M059J (cell line): ENCODE measurements at places on chromosomes 12 and 14. TPM values are rescaled to one million over a fixed set of nuclear protein-coding genes. Genes with fewer than 3 reads are reported as not detected.

- no peak for DNase-seq
Observed at GRCh38 chr14:61322011-61322798, 826 bp downstream of the PRKCH start.

GRCh38 chr14:53161758-53162435 is 8.8 kb upstream of the DDHD1 start:
- no peak for DNase-seq

- DNase-seq: no peak
Observed at GRCh38 chr12:79115743-79116142, 251.2 kb downstream of the SYT1 start.

DNA sequence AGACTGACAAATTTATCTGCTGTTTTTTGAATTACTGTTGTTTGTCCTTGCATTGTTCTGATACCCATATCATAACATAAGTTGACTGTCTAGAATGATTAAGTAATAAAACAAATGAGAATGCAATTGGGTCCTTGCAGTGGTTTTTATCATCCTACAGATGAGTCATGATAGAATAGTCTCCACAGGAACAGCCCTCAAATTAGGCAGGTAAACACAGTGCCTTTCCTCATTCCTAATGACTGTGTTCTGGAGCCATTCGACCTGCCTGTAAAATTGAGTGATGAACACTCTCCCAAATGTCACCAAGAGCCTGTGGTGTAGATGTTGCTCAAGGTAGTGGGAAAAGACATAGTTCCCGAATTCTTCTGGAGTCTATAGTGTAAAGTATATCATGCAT is 12.3 kb downstream of the NKX2-8 start:
- DNase-seq: no peak

DNA sequence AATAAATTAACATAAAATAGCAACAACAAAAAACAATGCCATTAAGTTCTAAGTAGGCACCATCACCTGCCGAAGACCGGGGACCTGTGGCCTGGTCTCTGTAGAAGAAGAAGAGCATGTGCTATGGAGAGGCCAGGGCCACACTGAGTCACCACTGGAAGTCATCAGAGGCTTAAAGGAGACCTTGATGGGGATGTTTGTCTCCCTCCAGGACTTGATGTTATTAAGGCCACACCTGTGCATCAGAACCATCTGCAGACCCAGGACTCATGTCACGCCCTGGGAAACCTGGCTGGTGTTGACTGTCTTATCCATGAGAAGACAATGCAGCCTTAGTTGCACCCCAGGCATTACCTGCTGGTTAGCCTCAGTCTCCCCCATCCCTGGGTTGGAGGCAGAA is 292.3 kb downstream of the AACS start:
- DNase-seq: no peak

GRCh38 chr14:101077481-101078074 is 174.1 kb upstream of the RTL1 start:
- DNase-seq: no peak

- DNase-seq: no peak
Observed at GRCh38 chr12:72432037-72432604, 160.0 kb downstream of the TRHDE start.

GRCh38 chr12:124553862-124554428 is 13.5 kb downstream of the NCOR2 start:
- no peak for DNase-seq

GRCh38 chr14:52467515-52468266 is 84.6 kb downstream of the TXNDC16 start:
- no peak for DNase-seq

GRCh38 chr14:57957441-57957840 is 91.5 kb upstream of the SLC35F4 start:
- no peak for DNase-seq

DNA sequence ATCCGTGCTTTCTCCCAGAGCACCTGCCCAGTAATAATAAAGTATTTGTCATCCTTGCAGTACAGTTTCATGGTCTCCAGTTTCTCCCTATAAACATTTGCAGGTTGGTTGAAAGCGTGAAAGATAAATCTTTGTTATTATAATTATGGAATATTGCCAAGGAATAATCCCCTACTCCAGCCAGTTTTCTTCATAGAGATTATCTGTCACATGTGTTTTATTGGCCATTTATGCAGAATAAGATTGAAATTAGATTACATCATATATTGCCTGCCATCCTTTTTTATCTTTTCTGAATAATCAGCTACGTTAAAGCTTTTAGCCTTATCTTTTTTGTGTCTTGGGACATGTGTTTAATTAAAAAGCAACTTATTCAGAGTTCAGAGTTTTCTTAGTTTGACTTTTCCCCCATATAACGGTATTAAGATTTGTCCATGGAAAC is 168.0 kb downstream of the KICS2 start:
- no peak for DNase-seq

GRCh38 chr14:26078561-26078960 is 519.3 kb downstream of the NOVA1 start:
- DNase-seq: no peak

GRCh38 chr14:104390221-104390931 is 189.2 kb upstream of the C14orf180 start:
- DNase-seq: no peak

GRCh38 chr14:65840786-65841185 is 428.3 kb downstream of the FUT8 start:
- peak; percentile 39 for DNase-seq

DNA sequence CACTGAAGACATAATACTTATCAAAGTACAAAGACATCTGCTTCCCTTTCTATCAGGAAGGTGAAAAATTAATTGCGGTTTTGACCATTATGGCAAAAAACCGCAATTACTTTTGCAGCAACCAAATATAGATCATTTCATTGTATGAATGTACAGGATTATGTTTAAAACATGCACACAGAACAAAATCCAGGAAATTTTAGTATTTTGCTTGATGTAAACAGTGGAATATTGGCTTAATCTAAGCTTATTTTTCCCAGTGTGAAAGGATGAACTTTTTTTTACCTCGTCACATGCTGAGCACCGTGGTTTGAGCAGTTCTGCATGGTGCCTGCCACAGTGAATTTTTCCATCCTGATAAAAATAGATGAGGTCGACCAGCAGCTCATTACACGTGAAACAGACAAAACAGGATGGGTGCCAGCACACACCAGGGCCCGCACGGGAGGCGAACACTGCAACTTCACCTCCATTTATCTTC is 121.2 kb downstream of the PRICKLE1 start:
- no peak for DNase-seq

GRCh38 chr12:56634242-56634836 is 4.2 kb upstream of the BAZ2A start:
- DNase-seq: peak; percentile 18

- no peak for DNase-seq
Observed at GRCh38 chr12:68118096-68118755, 41.3 kb downstream of the IFNG start.

GRCh38 chr12:39771456-39771855 is 151.9 kb upstream of the ABCD2 start:
- DNase-seq: no peak

DNA sequence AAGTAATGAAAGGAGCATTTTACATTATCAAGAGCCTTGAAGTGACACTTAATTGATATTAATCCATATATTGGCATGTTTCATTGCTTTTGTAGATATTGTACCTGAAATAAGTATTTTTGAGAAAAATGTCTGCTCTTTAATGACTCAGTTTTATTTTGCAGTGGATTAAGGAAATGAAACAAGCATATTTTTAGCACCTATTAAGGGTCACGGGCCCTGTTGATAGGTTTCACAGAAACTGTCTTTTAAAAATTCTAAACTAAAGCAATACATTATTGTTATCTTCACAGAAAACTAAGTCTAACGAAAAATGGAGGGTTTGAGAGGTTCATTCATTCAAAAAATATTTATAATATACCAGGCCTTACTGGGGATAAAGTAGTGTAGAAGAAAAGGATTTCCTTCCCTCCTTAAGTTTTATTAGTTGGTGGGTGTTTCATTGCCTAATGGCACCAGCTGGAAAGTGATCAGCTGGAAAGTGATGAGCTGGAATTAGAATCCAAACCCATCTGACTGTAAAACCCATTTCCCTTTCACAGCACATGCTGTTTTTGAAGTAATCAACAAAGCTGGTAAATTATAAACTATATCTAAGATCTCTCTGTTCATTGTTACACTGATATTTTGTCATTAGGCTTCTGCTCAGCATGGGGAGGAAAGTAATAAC is 54.2 kb downstream of the PTPRQ start:
- DNase-seq: no peak

GRCh38 chr12:85281636-85282312 is 1.8 kb downstream of the ALX1 start:
- DNase-seq: no peak

The FAM181A gene
- total RNA-seq: not detected in 2 replicates

The MSRB3 gene
- total RNA-seq: 16.8 and 26.0 TPM in 2 replicates

The TAS2R30 gene
- total RNA-seq: 0.89 TPM in 1 of 2 replicates, not detected in the other

The CLEC6A gene
- not detected in 2 replicates for total RNA-seq

The KCNMB4 gene
- 2.9 and 3.0 TPM in 2 replicates for total RNA-seq

The TCL1B gene
- total RNA-seq: not detected in 2 replicates

The RASSF9 gene
- total RNA-seq: 0.05 and 0.07 TPM in 2 replicates

The TEDC1 gene
- total RNA-seq: 10.2 and 22.4 TPM in 2 replicates

The NKX2-1 gene
- total RNA-seq: 0.10 TPM in 1 of 2 replicates, not detected in the other

The KIF26A gene
- total RNA-seq: not detected in 2 replicates

The IL22 gene
- total RNA-seq: not detected in 2 replicates

The LHX5 gene
- 0.02 TPM in 1 of 2 replicates, not detected in the other for total RNA-seq

The MED6 gene
- total RNA-seq: 37.2 and 37.8 TPM in 2 replicates

The RNASE3 gene
- total RNA-seq: not detected in 2 replicates
